ENCODE measurements at places on chromosomes 2 and 18. TPM values are rescaled to one million over a fixed set of nuclear protein-coding genes. Genes with fewer than 3 reads are reported as not detected.

DNA sequence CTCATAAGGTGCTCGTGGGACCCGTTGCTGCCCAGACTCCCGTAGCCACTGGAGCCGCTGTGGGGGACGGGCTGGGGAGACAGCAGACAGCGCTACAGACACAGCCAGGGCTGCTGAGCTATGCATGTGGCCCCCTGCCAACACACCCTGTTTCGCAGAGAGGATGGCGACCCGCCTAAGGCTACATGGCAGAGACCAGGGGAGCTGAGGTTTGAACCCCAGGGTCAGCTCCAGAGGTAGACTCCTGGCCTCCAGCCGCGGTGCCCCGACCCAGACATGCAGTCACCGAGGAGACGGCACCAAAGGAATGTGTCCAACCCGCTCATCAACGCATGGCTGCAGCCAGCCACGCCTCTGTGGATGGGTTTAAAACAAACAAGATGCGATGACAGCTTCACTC lies 21.0 kb upstream of the HES6 start:
- DNase-seq = no peak

Gene CD8B2
- 0.13 TPM for polyA plus RNA-seq

Gene ARL4C
- polyA plus RNA-seq = 55.2 TPM

Gene SNORC
- 1.8 TPM for polyA plus RNA-seq
